ENCODE measurements at places on chromosomes 13 and 19.

- peak; percentile 56 for DNase-seq
Observed at GRCh38 chr13:113116871-113117271, 5.7 kb upstream of the F10 start.

DNA sequence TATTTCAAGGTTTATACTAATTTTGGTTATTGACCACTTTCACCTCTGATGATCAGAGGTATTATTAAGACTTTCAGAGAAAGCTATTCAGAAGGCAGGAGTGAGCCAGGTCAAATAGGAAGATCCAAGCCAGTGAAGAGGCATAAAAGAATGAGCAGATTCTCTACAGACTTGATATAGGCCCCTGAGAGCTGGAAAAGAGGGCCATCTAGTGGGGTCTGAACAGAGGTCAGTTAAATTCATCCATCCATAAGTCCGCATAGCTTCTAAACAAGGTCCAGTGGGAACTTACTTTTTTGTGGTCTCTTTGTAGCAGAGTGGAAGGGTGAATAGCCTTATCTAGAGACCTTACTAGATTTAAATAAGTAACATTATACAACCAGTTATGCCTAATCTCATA lies 126.6 kb upstream of the UFM1 start:
- DNase-seq = no peak

GRCh38 chr13:48446464-48446863 lies 33.6 kb upstream of the LPAR6 start:
- no peak for DNase-seq

DNA sequence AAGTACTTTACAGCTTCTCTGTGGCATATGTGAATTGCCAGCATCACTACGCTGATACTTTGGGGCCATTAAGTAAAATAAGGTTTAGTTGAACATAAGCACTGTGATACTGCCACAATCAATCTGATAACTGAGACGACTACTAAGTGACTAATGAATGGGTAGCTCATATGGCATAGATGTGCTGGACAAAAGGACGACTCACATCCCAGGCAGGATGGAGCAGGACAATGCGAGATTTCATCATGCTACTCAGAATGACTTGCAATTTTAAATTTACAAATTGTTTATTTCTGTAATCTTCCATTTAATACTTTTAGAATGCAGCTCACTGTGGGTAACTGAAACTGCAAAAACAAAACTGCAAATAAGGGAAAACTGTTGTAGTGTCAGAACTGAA lies 13.6 kb downstream of the CCDC122 start:
- no peak for DNase-seq

- no peak for DNase-seq
Observed at GRCh38 chr13:53783471-53783870, 754.9 kb downstream of the OLFM4 start.

DNA sequence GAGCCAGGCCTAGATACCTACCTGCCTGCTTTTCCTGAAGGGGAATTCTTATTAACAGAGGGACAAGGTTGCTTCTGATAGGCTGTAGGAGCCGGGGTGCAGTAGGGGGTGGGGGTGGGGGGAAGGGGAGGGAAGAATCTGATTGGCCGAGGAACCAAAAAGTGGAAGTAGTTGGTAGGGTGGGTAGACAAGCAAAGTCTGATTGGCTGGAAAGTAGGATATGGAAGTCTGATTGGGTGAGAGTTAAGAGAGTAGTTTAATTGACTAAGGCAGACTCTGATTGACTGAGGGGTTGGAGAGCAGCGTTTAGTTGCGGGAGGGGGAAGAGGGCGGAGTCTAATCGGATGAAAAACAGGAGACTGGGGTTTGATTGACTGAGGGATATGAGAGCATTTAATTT lies 9.4 kb upstream of the CYP4F22 start:
- DNase-seq = no peak

GRCh38 chr19:58568453-58569130 lies 4.5 kb downstream of the MZF1 start:
- DNase-seq = no peak

DNA sequence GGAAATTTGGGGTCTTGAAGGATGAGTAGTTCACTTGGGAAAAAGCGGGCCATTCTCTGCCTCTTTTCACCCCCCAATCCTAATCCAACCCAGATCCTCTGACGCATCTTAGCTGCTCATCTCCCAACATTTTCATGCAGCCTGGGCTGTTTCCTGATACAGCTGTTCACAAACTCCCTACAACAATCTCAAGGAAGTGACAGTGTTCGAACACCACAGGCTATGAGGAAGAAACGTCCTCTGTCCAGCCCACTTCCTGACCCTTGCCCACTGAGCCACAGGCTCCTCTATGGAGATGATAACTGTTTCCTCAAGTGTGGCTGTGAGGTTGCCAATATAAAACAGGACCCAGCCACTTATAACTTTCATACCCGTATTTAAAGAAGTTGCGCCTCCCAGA lies 16.2 kb downstream of the LMTK3 start:
- no peak for DNase-seq

DNA sequence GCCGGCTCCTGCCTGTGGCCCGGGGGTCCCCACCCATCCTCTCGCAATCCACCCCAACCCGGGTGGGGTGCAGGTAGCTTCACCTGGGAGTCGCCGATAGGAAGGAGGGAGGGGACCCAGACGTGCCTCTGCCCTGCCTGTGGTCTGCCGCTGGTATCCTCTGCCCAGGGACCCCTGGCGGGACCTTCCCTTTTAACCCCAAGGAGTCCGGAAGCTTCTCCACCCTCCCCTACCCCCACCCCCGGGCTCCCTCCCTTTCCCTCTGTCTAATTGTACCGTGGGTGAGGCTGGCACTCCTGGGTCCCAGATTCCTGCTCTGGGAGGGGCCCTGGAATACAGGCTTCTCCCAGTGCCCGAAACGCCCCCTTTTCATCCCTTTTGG lies at the start of gene KLK10:
TSS of gene KLK10 (minus strand) at position 166 of the 382 bp plus-strand sequence. CDS start 579 bp downstream, outside the sequence.
- no peak for DNase-seq

- DNase-seq = no peak
Observed at GRCh38 chr13:98564204-98564603, 12.7 kb downstream of the STK24 start.

GRCh38 chr19:3784607-3785450 lies 1.4 kb downstream of the MATK start:
- no peak for DNase-seq

DNA sequence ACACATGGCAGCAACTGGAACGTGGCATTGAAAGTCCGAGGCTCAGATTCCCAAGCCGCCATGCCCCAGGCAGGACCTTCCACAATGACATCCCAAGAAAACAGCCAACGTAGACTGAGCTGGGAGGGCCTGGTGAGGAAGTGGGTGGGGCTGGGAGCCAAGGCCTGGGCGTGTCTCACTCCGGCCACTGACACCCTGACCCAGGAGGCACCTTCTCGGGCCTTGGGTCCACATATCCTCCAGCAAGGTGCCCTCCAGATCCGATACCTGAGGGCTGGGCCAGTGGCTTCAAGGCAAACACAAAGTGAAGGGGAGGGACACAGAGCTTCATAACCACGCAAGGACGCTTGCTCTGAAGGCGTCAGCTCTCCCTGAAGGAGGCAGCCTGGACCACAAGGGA lies 43.0 kb downstream of the RAB20 start:
- DNase-seq = no peak

GRCh38 chr19:8491574-8491973 lies 10.9 kb downstream of the PRAM1 start:
- no peak for DNase-seq

- DNase-seq = peak; percentile 90
Observed at GRCh38 chr13:26698392-26699196, 62.0 kb downstream of the GPR12 start.

DNA sequence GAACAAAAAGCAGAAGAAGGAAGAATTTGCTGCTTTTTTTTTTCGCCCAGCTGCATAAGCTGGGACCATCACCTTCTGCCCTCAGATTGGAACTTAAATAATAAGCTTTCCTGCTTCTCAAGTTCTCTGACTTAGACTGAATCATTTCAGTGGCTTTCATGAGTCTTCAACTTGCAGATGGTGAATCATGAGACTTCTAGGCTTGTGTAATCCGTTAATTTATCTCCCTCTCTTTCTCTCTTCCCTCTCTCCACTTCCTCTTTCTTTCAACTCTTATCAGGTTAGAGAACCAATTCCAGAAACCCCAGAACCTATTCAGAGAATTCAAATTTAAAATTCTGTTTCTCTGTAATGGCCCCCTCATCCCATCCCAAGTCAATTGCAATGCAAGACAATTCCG lies 1153.7 kb downstream of the PCDH9 start:
- DNase-seq = no peak

GRCh38 chr19:15291089-15291488 lies 41.2 kb downstream of the BRD4 start:
- no peak for DNase-seq

GRCh38 chr19:41535029-41535622 lies 40.8 kb upstream of the CEACAM21 start:
- DNase-seq = no peak

DNA sequence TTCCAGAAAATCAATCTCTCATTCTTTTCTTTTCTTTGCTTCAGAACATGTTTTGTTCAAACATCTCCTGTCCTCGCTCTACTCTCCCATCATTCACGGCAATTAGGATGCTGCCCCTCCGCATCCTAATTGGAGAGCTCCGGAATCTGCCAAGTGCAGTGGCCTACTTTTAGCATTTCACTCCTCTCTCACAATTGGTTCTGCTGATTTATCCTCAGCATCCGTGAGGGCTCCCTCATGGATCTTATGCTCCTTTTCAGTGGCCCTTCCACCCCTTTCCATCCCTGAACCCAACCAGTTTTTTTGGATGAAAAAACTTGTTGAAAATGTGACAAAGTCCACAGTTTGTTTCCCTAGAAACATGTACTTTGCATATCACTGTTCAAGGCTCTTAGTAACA lies 22.4 kb downstream of the AMER2 start:
- DNase-seq = no peak

DNA sequence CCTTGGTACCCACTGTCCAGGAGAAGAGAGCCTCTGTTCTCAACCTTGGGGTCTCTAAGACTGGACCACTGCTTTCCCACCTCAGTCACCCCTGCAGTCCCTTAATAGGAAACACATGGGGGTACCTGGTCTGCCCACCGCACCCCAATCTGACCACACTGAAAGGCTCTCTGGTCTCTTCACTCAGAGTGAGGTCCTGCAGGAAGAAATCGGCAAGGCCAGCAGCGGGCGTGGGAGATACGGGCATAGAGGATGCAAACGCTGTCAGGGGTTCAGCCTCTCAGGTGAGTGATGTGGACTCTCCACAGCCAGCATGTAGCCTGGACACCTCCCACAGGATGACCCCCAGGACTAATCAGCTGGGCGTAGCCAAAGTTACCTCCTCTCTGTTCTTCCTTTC lies 3.5 kb downstream of the SIGLEC9 start:
- DNase-seq = no peak

- no peak for DNase-seq
Observed at GRCh38 chr19:44745341-44745831, 3.1 kb upstream of the BCL3 start.

DNA sequence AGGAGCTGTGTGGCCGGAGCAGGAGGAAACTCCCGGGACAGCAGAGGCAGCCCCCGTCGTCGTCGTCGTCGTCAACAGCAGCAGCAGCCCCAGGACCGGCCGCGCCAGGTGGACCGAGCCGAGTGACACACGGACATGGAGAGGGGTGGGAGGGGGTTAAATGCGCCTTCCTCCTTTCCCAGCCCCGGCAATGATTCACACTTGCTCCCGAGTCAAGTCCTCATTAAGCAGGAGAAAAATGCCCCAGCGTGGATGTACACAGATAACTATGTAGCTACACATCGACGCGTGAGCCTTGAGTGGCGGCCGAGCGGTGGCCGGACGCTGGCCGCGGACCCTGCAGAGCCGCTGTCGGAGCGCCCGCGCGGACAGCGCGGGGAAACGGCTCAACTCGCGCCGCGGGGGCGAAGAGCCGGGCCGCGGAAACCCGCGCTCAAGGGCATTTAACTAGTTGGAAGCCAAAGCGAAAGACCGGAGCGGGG lies 645 bp downstream of the UBL3 start:
- DNase-seq = no peak
